ENCODE measurements at places on chromosomes 3 and 15.

- no peak for DNase-seq
These were observed 376.4 kb upstream of the GBE1 start for GRCh38 chr3:82137861-82138260.

DNA sequence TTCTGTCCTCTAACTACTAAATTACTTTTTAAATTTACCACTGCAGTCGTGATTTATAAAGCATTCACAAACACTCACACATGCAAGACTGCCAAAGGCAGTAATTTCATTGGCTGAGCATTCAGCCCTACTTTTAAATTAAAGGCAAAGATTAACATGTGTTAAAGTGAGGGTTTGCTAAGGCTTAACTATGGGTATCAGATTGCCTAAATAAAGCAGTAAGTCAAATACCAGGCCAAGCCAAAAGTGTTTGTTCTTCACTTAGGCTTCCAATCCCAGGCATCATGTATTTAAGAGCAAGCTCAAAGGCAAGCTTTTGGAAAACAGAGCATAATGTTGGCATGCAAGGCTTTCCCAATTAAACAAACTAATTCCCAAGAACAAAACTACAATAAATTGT lies 187.3 kb downstream of the SUCNR1 start:
- DNase-seq, result no peak

DNA sequence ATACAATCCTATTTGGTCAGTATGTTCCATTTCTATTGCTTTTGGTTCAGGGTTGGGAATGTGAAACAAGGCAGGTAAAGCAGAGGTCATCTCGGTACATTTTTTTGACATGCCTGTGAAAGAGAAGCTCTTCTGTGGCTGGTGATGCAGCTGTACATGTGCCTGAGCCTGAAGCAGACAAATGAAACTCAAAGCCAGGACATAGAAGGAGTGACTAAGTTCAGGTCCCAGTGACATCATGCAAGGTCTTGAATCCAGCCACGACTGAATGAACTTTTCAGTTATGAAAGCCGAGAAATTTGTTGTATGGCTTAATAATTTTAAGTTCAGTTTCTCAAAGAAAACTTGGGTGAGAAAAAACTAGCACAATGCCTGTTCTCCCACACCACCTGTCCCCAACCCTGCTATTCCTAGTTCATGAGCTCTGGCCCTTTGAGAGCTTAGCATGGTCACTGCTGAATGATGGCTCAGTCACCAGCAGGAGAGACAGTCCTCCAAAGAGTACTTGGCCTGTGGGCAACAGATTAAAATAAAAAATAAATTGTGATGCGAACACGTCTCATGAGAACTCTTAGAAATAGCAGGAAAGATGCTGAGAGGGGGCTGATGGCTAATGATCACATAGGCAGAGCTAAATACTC lies 600.2 kb upstream of the GRM7 start:
- DNase-seq, result no peak

DNA sequence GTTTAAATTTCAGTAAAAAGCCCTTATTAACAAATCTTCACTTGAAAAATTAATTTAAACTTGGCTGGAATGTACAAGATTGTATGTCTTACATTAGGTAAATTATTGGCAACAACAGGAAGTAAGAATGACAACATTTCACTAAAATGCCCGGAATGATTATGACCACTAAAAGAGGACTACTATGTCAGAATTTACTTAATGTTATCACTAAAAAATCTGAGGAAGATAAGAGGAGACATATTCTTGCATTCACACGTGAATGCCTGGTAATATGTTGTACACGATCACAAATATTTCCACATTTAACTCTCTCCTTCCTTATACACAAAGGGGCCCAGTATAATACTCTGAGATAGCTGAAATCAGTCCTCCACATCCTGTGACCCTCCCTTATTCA lies 29.7 kb downstream of the VGLL3 start:
- no peak for DNase-seq

DNA sequence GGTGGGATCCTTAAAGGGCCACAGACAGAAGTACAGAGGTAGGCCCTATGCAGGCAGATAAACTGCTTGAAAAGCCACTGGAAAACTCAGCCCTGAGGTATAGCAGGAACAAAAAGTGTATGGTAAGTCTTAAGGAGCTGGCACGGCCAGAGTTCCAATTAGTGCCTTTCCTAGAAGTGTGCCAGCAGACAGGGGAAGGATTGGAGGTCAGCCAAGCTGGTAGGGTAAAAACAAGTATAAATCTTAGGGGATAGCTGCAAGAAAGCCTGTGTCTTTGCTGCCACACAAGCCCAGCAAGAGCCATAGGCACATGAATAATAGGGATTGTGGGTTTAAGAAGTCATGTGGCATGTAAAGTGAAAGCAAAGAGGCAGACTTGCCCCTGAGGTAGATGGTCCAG lies 582.5 kb downstream of the PLOD2 start:
- no peak for DNase-seq

DNA sequence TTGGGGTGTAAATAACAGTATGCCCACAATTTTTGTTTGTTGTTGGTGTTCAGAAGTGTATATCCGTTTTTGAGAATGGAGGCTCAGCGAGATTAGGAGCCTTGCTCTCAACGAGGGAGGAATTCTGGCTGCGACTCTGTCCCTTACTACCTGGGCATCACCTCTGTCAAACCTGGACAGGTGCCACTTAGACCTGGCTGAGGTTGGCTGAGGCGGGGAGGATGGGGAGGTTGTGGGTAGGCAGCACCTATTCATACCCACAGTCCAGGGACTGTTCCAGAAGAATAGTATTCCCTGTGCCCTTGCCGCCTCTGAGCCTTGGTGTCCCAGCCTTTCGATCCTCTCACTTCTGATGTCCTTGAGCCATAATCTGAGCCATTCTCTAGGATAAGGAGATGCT lies 99.9 kb downstream of the LINGO1 start:
- no peak for DNase-seq

DNA sequence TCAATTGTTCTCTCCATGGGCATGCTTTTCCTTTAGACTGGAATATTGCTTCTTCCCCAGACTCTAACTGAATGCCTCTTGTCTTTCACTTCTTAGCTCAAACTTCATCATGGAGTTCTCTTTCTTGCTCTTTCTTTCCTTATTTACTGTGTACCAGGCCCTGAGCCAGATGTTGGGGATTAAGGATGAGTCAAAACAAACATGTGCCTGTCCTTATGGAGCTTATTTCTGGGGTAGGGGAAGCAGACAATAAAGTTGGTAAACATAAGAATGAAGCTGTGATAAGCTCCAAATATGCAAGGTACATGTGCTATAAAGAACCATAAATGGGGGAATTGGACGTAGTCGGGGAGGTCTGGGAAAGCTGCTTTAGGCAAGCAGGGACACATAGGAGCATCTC lies 145.8 kb downstream of the ALDH1A2 start:
- DNase-seq, result no peak

DNA sequence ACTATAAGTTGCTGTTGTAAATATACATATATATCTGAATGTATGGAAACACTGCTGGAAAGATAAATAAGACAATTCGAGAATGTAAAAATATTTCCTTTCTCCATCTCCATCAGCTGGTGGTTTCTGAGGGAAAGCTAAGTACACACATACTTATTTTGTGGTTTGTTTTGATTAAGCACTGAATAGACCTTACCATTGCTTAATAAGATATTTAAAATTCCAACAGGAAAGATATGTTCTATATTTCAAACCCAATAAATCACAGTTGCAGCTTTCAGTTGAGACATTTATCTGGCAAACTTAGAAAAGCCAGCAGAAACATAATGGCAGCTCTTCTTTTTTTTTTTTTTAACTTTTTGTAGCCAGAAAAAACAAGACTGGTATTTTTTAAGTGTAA lies 160.4 kb downstream of the VGLL3 start:
- DNase-seq, result no peak

DNA sequence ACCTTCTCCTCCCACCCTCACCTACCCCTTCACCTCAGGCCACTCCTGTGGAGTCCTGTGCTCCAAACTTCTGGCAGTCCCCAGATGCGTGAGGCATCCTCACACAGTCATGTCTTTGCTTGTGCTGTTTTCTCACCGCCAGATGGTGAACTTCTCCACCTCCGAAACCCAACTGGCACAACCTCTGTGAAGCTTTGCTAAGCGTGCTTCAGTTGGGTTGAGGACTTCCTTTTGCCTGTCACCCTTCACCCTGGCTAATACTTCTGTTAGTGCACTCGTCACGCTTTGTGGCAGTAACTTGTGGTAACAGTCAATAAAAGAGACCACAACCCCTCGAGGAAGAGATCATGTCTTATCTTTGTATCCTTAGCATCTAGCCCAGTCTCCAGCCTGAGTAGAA lies 42.0 kb upstream of the SKOR1 start:
- no peak for DNase-seq

DNA sequence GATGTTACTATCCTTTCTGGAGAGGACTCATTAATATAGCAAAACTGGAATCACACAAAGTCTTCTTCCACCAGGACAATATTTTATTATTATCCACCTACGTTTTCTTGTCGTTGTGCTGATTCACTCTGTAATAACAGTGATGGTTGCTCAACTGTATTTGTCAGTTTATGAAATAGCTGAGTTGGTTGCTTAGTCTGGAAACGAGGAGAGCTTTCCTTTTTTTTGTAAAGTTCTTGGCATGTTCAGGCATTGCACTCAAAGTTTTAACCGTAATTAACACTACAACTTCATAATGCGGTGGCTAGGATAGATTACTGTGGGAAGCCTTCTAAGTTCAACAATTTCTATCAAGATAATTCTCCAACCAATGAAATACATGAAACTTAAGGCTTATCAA lies 131.2 kb downstream of the RAP2B start:
- DNase-seq, result no peak

DNA sequence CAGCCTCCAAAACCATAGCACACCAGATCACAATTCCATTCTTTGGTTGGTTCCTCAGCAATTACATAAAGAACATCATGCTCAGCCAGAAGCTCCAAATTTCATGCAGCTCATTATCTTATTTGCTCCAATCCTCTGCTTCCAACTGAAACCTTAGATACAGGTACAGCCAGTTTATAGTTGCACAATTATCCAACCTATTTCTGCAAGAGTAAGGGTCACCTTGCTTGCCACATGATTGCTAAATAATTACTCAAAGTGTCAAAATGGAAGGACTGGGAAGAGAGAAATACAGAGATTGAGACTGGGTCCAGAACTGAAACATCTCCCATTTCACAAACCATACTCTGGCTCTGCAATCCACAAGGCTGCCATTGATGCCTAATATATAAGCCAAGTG lies 23.4 kb upstream of the SHC4 start:
- no peak for DNase-seq

- no peak for DNase-seq
These were observed 9.7 kb downstream of the ZXDC start for GRCh38 chr3:126465928-126466544.

DNA sequence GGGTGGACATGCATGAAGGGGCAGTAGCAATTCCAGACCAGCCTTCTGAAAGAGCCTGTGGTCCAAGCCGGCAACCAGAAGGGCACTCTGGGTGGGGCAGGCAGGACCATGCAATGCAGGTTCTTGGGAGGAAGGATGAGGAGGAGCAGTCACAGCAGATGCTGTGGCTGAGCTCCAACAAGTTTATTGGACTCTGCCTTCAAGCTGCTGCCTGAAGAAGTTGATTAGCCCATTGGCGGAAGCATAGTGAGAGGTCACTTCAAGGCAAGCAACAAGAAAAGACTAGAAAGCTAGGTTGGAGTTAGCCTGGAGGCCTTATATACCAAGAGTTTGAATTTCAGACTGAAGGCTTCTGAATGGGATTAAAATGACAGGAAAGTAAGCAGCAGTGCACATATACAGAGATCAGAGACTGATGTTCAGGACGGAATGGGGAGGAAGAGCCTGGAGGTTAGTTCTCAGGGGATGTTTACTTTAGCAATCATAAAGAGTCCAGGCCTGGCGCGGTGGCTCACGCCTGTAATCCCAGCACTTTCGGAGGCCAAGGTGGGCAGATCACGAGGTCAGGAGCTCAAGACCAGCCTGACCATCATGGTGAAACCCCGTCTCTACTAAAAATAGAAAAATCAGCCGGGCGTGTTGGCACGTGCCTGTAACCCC lies 39.9 kb downstream of the SFMBT1 start:
- DNase-seq, result no peak

- no peak for DNase-seq
These were observed 29.5 kb upstream of the ULK4 start for GRCh38 chr3:41991437-41991836.

- DNase-seq, result no peak
These were observed 15.1 kb downstream of the MYZAP start for GRCh38 chr15:57606816-57607215.

- DNase-seq, result no peak
These were observed 48.3 kb upstream of the THSD4 start for GRCh38 chr15:71066983-71067382.

DNA sequence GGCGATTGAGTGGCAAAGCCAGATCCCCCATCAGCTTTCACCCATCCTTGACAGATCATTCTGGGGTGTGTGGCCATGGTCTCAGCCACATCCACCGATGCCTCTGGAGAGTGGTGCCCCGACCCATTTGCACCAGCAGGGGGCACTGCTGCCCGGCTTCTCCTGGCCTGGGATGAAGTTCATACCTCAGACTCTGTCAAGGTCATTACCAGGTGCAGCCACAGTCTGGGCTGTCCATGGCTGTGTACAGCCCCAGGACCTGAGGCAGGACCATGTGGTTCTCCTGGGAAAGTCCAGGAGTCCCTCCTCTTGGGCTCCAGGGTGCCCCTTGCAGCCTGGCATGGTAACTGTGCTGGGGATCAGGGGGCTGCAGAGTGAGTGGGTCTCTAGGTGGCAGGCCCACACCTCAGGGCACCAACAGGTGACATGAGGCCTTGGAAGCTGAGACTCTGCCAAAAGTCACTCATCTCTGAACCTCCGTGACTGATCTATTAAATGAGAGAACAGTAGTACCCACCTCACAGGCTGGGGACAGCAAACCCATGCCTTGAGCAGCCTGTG lies 67.2 kb downstream of the CACNA2D2 start:
- no peak for DNase-seq

GRCh38 chr3:182105875-182106274 lies 394.1 kb downstream of the SOX2 start:
- no peak for DNase-seq

- DNase-seq, result no peak
These were observed 8.6 kb downstream of the KLHL25 start for GRCh38 chr15:85785887-85786780.

- peak; percentile 70 for DNase-seq
These were observed 3.3 kb downstream of the ANKRD63 start for GRCh38 chr15:40279437-40280141.

GRCh38 chr3:57730682-57731081 lies 25.4 kb upstream of the SLMAP start:
- no peak for DNase-seq

GRCh38 chr3:126667631-126668449 lies 12.9 kb upstream of the TXNRD3 start:
- no peak for DNase-seq

- no peak for DNase-seq
These were observed 52.6 kb downstream of the MECOM start for GRCh38 chr3:169610888-169611291.

All from tibial nerve (tissue), 4 donors.